NCI-H526 (cell line): ENCODE measurements at places on chromosomes 12 and 14.

DNA sequence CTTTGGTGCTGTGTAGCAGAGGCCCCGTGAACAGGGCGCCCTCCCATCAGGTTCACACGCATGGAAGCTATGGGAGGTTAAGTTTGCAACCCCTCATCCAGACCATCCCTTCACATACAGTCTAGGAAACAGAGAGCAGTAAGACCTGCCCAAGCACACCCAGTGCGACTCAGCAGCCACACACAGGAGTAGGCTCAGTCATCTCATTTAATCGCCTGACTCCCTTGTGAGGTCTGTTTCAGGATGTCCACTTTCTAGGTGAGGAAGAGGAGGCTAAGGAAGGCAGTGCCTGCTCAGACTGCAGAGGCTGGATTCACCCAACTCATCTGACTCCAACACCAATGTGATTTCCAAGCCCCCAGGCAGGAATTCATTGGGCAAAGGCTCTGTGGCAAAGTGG, 11.9 kb downstream of the BDKRB1 start:
- DNase-seq, result no peak

DNA sequence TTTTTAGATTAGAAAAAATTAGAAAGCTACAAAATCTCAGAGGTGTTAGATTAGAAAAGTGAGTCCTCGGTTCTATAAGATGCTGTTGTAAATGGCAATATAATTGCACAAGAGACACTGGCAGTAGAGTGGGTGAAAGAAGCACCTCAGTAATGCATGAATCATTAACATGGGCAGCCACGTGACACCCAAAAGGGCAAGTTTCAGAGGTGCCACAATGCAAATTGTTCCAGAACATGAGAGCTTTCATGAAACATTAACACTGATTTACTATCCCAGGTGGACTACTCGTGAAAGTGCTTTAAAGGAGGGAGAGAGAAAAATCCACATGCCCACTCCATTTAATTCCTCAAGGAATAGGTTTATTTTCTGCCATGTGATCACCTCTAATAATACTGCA, 108.4 kb downstream of the PTPRR start:
- no peak for DNase-seq

GRCh38 chr14:52078721-52079120, 9.9 kb upstream of the NID2 start:
- no peak for DNase-seq

- DNase-seq, result no peak
These were observed 52.5 kb upstream of the EVL start for GRCh38 chr14:100012478-100013327.

GRCh38 chr12:89156340-89156739, 196.0 kb downstream of the DUSP6 start:
- DNase-seq, result no peak

- no peak for DNase-seq
These were observed 92.7 kb downstream of the NCOR2 start for GRCh38 chr12:124474709-124475108.

- DNase-seq, result no peak
These were observed 5.3 kb downstream of the TRPV4 start for GRCh38 chr12:109827566-109828550.

DNA sequence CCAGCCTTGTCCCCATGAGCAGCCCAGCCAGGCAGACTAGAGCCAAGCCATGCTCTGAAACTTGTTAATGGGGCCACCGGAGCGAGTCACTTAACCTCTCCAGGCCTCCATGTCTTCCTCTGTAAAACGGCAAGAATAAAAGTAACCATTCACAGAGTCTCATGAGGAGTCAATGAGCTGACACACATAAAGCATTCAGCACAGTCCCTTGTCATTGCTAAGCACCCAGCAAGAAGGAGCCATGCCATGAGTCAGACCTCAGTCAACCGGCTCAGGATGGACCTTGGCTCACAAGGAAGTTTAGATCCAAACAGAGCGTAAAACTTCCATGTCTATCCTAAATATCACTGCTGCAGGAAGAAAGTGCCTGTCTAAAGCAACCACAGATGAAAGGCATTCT, 10.6 kb downstream of the FICD start:
- DNase-seq, result no peak

GRCh38 chr14:105489542-105490266, 1.3 kb upstream of the TEDC1 start:
- DNase-seq, result peak; percentile 80
